ENCODE measurements at places on chromosomes 11 and 22. TPM values are rescaled to one million over a fixed set of nuclear protein-coding genes. Genes with fewer than 3 reads are reported as not detected.

DNA sequence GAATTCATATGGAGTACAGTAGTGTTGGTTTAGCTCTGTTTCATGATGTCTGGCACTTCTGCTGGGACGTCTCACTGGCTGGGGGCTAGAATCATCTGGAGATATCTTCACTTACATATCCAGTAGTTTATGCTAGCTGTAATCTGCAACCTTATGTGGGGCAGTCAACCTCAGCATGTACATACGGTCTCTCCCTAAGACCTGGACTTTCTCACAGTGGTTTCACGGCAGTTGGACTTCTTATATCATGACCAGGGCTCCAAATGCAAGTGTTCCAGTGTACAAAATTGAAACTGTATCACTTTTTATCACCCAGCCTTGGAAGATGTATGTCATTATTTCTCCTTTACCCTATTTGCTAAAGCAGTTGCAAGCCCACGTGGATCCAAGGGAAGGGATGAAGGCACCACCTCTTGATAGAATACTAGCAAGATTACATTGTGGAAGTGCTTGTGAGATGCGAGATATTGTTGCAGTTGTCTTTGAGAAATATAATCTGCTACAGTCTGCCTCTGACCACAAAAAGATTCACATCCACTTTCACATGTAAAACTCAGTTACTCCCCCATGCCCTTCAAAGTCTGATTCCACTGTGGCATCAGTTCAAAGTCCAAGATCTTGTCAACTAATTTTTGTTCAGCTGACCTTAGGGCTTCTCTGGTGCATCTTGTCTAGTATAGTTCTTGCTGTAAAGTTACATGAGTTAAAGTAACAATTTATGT, 316.6 kb upstream of the NCAM1 start:
- DNase-seq = no peak

GRCh38 chr22:22123960-22124278, 120.7 kb upstream of the VPREB1 start:
- DNase-seq = no peak

The ZNF202 gene
- total RNA-seq = 12.3 TPM

GRCh38 chr22:41410311-41410751, 28.6 kb downstream of the TEF start:
- DNase-seq = no peak

The POGLUT3 gene
- total RNA-seq = 27.5 TPM

- no peak for DNase-seq
These were observed at the start of gene NCAM1 for GRCh38 chr11:112961146-112961668. NCAM1 (plus strand) TSS chr11:112961420.

The CELSR1 gene
- 0.12 TPM for total RNA-seq

GRCh38 chr22:29454276-29454675, 15.9 kb downstream of the RFPL1 start:
- no peak for DNase-seq

- no peak for DNase-seq
These were observed 6.0 kb downstream of the CBX6 start for GRCh38 chr22:38866024-38866398.

The ELMOD1 gene
- total RNA-seq = not detected

DNA sequence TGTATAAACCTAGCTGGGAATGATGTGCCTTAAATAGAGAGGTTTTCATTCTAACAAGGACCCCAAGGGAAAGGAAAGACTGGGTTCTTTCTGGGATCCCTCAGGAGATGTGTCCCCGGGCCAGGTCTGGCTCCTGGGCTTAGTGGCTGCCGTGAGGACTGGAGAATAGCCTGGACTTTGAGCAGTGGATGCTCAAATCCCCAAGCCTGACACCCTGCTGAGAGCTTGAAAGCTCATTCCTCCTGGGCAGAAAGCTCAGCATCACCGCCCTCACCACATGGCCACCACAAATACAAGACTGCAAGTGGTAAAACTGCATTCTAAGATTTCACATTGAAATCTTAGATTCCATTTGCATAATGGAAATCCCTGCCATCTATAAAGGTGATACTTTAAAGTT, 79.4 kb upstream of the NARS2 start:
- peak; percentile 22 for DNase-seq

- DNase-seq = no peak
These were observed 11.3 kb upstream of the NXF1 start for GRCh38 chr11:62816557-62816956.
